ENCODE measurements at places on chromosomes 2 and 18.

DNA sequence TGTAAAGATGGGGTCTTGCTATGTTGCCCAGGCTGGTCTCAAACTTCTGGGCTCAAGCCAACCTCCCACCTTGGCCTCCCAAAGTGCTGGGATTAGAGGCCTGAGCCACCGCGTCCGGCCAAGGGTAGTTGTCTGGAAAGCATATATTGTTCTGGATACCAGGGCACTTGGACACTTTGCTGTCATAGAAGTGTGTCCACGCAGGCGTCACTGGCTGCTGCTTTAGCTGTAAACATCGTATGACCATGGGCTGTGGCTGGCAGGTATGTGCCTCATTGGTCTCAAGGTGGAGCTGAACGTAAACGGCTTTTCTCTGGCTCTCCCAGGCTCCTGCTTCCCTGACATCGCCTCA, 3.2 kb upstream of the GPR35 start:
- DNase-seq: no peak

GRCh38 chr2:166888180-166888579, at the start of gene XIRP2:
TSS of gene XIRP2 (plus strand) at chr2:166888480. CDS start at chr2:166903483, 15,003 bp downstream.
- DNase-seq: no peak

- no peak for DNase-seq
Measured at GRCh38 chr2:47688561-47688960, 94.4 kb upstream of the MSH6 start.

DNA sequence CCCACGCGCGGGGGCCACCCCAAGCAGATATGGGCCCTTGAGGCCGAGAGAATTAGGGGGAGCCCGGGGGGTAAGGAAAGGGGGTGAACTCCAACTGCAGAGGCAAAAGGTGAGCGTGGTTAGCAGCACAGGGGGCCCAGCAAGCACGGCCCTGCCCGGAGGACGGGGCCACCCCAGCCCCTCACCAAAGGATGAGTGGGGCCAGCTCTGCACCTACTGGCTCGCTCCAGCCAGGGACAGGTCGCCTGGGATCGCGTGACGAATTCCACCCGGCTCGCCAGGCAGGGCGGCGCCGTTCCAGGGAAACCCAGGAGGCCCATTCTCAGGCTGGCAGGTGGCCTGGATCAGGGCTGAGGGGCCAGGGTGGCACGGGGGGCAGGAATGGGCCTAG, 38.6 kb downstream of the BIN1 start:
- DNase-seq: no peak

- DNase-seq: no peak
Measured at GRCh38 chr2:151157000-151157735, 104.5 kb downstream of the RBM43 start.

- DNase-seq: no peak
Measured at GRCh38 chr2:74502720-74503505, 3.5 kb upstream of the LBX2 start.

DNA sequence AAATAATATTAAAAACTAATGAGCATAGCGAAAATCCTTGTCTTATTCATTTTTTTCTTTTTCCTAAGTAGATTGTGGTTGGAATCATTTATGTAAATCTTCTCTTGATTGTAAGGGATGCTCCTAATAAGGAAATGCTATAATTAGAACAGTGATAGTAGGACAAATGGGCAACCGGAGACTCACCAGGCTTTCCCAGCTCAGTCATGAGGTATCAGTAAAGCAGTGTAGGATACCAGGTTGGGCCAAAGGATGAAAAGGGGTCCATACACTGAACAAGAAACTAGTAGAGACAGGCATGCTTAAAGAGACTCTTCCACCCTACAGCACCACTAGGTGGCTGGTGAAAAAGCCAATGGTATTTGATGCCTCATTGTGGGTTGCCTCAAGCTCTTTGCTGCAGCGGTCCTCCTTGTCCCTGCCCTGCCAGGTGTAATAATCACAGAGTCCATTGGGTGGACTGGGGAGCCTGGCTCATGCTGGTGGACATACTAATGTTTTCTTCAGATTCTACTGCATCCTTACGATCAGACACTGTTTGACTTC, 71.4 kb upstream of the FAM98A start:
- DNase-seq: no peak

GRCh38 chr2:59250307-59250677, 1009.2 kb upstream of the FANCL start:
- no peak for DNase-seq

DNA sequence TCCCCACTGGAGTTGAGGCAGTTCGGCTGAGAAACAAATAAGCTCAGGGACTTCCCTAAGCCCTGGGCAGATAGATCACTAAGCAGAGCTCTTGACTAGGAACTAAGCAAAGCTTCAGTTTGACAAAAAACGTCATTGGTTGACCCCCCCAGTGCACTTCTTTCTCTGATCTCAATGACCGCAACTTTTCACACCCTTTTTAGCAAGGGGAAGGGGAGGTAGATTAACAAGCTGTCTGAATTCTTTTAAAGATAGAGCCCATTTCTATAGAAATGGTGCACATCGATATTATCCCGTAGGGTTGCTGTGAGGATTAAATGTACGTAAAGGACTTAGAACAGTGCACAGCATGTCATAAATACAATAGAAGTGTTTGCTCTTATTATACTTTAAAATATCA, 42.5 kb downstream of the PIEZO2 start:
- no peak for DNase-seq

- DNase-seq: no peak
Measured at GRCh38 chr2:85433511-85434089, 15.1 kb downstream of the SH2D6 start.

DNA sequence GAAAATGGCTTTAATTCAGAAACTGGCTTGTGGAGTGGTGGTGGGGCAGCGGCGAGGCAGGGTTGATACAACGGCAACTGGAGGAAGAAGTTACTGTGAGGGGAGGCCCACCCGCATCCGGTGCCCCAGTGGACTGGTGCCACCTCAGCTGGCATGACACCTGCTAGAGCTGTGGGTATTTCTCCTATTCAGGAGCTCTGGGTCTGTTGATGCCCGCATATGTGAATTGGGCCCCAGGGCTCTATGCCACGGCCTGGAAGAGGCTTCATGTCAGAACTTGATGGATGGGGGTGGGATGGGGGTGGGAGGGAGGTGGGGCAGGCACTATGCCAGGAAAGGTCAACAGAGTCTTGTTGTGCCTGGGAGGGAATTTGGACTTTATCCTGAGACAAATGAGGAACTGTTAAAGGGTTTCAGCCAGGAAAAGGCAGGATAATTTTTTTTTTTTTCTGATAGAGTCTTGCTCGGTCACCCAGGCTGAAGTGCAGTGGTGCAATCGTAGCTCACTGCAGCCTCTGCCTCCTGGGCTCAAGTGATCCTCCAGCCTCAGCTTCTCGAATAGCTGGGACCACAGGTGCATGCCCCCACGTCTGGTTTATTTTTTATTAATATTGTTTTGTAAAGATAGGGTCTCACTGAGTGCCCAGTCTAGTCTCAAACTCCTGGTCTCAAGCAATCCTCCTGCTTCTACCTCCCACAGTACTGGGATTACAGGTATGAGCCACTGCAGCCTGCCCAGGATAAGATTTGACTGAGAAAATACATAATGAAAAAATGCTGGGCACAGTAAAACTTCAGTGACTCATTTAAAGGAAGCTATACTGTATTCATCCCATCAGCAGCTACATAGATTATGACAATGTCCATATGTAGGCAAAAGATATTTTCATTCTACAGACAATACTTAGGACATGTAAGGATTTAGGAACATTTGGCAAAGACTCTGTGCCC, 52.6 kb downstream of the SH2D6 start:
- DNase-seq: no peak

DNA sequence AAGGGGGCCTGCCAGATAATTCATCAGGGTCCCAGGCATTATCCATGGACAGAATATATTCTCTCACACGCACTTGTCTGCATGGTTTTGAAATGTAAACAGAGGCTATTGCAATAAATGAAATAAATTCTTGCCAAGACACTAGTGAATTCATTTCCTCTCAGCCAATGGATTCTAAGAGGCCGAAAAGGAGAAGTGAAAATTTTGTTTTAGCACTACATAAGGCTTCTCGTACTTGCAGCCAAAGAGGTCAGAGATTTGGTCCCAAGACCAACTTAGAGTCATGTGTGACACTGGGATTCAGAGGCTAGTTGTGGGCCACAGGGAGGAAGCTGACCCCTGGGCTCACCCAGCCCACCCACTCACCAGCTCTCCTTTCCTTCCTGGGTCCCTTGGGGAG, 184.1 kb upstream of the GLI2 start:
- DNase-seq: no peak

- DNase-seq: no peak
Measured at GRCh38 chr2:206520450-206520849, 77.1 kb downstream of the ADAM23 start.

GRCh38 chr2:176383100-176383499, 113.9 kb downstream of the MTX2 start:
- no peak for DNase-seq

GRCh38 chr2:3728104-3729054, 25.0 kb downstream of the DCDC2C start:
- DNase-seq: peak; percentile 41

DNA sequence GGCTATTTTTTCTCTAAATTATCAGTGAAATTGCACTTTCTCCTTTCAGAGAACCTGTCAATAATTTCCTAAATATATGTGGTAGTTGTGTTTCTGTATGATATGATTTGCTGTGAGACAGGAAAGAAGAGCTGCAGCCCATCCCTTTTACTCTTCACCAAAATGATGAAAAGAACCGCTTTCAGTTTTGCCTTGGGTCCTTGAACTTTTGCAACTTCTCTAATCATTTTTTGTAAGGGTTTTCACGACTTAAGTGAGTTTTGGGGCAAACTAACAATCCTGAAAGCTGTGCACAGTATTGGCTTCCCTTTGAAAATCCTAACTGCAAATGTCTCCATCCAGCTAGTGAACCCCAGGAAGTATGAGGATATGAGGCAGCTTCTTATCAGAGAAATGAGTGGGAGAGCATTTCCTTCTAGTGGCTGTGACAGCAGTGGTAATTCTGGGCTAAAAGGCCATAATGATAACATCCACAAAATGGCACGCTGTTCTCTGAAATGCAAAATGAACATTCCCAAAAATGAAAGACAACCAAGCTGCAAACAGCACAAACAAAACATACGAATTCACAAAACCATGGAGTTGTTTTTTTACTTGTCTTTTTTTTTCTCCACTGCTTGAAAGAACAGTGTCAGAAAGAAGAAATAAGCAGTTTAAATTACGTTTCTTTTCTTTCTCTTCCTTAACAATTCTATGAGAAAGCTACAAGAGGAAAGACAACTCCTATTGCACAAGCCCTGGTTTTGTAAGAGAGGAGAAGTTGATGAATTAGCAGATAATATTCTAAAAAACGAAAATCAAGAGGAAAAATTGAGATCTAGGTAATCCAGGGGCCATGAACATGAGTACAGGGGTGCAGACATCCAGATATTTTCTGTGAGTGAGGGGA, 1291.6 kb upstream of the ZEB2 start:
- DNase-seq: no peak

GRCh38 chr2:82224301-82224940, 1919.9 kb upstream of the LRRTM1 start:
- DNase-seq: no peak

GRCh38 chr2:240856151-240856980, 12.3 kb upstream of the AGXT start:
- DNase-seq: no peak

- DNase-seq: no peak
Measured at GRCh38 chr2:210493528-210493927, 17.0 kb upstream of the LANCL1 start.

DNA sequence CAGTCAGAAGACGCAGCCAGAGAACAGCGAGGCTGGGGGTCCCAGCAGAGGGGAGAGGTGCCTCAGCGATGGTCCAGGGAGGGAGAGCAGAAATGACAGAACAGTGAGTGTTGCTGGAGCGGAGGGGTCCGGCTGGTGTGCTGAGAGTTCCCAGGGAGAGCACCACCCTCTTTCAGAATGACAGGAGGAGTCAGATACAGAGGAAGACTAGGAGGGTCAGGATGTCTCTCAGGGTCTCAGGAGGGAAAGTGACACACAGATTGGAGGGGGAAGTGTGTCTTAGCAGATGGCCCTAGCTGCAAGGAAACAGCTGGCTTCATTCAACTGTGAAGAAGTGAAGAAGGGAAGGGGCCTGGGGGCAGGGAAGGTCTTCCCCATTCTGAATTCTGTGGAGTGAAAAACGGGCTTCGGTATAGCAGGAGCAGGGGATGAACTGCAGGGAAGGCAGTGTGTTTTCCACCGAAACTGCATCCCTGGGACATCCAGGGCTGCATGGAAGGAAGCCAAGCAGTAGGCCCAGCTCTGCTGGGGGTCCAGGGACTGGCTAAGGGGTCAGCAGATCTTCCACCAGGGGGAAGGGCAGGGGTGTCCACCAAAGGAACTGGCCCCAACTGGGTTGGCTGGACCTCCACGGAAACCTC, 90.0 kb upstream of the OTOS start:
- DNase-seq: no peak

DNA sequence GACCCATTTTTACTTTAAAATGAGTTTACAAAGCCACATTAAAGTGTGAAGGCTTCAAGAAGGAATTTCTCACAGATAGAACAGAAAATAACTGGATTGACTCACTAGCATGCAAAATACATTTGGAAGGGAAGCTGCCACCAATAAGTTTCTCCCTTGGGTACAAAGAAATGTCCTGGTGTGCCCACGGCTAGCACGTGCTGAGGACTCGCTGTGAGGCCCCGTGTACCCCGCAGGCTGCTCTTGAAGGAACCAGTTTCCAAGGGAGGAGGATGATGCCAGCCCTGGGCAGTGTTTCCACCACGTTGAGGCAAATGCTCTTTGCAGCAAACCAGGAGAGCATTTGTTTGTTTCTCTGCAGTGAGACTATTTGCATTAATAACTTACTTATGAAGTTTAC, 207.3 kb downstream of the SH3RF3 start:
- no peak for DNase-seq

GRCh38 chr2:118577202-118577601, 270.2 kb downstream of the EN1 start:
- DNase-seq: no peak

DNA sequence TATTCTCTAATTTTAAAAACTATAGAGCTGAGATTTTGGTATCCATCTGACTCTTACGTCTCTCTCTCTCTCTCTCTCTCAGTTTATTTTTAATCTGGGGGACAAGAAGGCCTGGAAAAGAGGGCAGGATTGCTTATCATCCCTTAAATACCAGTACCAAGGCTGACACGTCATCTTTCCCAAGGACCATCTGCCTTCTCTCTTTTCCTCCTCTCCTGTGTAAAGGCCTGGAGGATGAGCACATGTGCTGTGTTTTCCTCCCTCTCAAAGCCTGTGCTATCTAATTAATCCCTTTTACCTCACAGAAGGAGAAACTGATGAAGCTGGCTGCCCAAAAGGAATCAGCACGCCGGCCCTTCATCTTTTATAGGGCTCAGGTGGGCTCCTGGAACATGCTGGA, 7.3 kb downstream of the IL37 start:
- DNase-seq: no peak

- no peak for DNase-seq
Measured at GRCh38 chr2:123696799-123697410, 328.2 kb upstream of the CNTNAP5 start.

- no peak for DNase-seq
Measured at GRCh38 chr2:104501342-104501741, 352.6 kb upstream of the POU3F3 start.

- DNase-seq: no peak
Measured at GRCh38 chr2:79619442-79619841, 106.6 kb downstream of the CTNNA2 start.

- no peak for DNase-seq
Measured at GRCh38 chr18:808502-808901, 3.5 kb downstream of the YES1 start.

Data from D721Med (cell line).